SK-MEL-5 (cell line): ENCODE measurements at places on chromosomes 5 and 9.

- no peak for DNase-seq
Observed at GRCh38 chr9:89247431-89248353, 63.3 kb upstream of the CKS2 start.

GRCh38 chr5:149387081-149387631, 8.1 kb upstream of the IL17B start:
- no peak for DNase-seq

GRCh38 chr5:64939772-64940510, 171.2 kb downstream of the CWC27 start:
- no peak for DNase-seq

- peak; percentile 89 for DNase-seq
Observed at GRCh38 chr5:147628058-147628895, 118.4 kb upstream of the DPYSL3 start.

- DNase-seq: no peak
Observed at GRCh38 chr9:76827296-76828080, 63.2 kb downstream of the PCA3 start.

- no peak for DNase-seq
Observed at GRCh38 chr5:78649861-78650496, 1.4 kb upstream of the LHFPL2 start.

- peak; percentile 94 for DNase-seq
Observed at GRCh38 chr9:35114113-35114839, 1.4 kb downstream of the ATOSB start.

DNA sequence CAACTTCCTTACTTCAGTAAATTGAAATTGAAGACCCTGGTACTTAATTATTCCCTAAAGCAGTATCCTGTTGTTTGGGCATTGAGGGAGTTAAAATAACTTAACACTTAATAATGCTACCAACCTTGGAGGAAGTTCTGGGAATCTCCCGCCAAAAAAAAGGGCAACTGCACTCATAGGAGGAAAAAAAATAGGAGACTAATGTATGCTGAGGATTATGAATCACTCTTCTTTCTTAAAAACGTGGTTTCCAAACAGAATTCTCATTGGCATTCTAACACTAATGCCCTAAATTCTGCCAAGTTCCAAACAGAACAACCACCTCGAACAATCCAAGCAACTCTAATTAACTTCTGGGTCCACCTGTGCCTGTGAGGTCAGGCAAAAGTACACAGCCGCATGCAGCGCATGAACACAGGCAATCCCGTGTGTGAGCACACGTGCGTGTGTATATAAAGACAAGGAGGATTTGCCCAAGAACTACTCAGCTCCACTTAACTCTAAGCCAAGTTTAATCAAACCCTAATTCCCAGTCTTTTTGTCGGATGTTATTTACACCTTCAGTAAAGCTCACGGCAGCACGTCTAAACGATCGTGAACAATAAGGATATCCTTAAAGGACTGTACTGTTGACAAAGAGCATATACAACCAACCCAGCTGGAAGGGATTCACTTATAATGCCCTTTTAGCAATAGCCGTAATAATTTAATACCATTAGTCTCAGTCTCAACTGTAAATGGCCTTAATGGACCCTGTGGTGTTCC, 78.4 kb downstream of the EBF1 start:
- no peak for DNase-seq

DNA sequence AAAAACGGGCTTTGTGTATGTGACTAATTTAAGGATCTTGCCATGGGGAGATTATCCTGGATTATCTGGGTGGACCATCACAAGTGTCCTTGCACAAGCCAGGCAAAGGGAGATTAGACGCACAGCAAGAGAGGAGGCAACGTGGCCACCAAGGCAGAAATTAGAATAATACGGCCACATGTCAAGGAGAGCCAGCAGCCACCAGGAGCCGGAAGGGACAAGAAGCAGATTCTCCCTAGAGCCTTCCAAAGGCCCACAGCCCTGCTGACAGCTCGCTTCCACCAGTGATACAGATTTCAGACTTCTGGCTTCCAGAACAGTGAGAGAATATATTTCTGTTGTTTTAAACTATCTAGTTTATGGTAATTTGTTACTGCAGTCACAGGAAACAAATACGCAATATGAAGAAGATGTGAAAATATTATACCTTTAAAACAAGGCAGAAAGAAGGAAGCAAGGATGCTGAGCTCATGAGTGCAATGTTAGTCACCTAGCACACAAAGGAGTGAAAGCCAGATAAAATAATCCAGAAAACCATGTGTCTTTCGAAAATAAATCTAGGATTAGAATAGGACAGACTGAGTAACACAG, 28.7 kb upstream of the F2RL1 start:
- DNase-seq: no peak

GRCh38 chr5:148786456-148786855, 40.0 kb upstream of the ADRB2 start:
- DNase-seq: no peak

GRCh38 chr9:97293818-97294217, 13.6 kb upstream of the CCDC180 start:
- no peak for DNase-seq

- no peak for DNase-seq
Observed at GRCh38 chr9:93051680-93052089, 6.8 kb upstream of the SUSD3 start.

GRCh38 chr5:103186152-103186551, 66.1 kb downstream of the PPIP5K2 start:
- no peak for DNase-seq

DNA sequence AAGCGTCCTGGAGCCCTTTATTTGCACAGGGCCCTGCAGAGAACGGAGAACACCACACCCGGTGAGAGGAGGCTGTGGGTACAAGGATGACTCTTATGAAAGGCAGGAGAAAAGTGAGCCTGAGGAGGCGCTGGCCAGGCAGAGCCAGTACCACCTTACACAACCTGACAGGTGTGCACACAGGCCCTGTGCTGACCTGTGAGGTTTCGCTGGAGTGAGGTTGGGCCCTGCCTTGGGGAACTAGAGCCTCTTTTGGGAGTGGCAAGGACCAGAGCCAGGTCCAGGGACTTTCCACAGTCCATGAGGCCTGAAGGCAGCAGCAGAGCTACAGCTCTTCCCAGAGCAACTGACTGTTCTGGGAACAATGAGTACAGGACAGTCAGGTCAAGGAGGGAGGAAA, 3.1 kb downstream of the SRD5A1 start:
- no peak for DNase-seq

DNA sequence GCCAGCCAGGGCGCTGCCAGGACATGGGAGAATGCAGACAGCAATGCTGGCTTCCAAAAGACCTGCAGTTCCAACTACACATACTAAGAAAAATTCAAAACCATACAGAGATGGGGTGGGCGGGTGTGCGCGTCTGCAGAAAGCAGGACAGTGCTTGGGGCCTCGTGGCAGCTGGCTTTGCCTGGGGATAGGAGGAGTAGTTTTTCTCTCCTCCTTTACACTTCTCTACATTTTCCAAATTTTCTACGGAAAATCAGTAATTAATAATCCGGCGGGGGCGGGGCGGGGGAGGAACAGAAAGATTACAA, 43.6 kb upstream of the SARDH start:
- no peak for DNase-seq

DNA sequence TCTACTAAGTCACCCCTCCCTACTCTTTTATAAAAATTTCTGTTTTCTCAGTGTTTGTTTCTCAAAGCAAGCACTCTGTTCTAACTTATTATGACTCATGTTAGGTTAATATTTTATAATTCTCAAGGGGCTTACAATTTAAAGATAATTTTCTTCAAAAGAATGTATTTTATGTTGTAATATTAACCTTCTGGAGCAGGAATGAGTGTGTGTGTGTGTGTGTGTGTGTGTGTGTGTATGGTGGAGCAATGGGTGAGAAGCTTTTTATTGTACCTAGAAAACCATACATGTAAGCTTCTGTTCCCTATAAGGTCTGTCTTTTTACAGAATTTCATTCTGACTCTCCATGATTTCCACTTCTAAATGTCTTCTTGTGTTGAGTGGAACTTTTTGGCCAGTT, 63.0 kb downstream of the PBX3 start:
- DNase-seq: no peak

DNA sequence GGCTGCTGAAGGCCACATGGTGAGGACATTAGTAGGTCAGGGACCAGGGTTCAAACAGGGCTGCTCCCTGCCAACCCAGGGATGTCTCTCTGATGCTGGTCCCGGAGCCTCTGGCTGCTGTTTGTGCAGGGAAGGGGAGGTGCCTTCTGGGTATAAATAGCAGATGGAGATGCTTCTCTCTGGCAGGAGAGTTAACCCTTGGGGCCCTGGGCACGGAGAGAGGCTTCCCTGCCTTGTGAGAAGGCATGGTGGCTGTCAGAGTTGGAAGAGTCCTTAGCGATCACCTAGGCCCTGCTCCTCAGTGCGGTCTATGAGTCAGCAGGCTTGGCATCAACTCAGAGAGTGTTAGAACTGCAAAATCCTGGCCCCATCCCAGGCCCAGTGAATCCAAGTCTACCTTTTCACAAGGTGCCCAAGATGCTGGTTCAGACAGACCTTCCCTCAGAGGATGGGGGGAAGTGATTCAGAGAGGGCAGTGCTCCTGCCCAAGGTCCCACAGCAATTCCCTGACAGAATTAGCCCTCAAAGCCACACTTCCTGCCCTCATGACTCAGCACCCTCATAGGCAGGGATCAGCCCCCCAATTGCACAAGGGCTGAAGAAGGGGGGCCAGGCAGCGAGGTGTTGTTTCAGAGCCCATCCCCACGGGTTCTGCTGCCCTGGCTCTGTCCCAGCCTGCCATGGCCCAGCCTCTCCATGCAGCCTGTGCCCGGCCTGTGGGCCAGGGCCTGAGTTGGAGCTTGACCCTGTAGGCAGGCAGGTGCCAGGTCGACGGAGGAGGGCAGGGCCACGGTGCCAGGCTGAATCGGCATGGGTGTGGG, 25.6 kb downstream of the CAMK2A start:
- DNase-seq: no peak

DNA sequence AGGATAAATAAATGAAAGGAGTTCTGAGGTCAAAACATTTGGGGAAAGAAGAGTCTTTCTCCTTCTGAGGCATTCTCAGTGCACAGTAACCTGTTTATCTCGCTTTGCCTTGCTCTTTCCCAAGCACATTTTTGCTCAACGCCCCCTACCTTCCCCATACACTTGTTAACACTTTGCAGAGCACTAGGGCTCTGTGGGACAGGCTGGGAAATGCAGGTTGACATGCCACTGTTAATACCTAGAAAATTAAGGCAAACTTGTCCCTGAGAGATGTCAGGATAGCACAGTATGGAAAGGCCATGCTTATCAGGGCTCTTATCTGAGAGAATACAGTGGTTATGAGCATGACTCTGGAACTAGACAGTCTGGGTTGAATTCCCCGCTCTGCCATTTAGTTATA, 152.0 kb downstream of the DOCK8 start:
- DNase-seq: no peak

DNA sequence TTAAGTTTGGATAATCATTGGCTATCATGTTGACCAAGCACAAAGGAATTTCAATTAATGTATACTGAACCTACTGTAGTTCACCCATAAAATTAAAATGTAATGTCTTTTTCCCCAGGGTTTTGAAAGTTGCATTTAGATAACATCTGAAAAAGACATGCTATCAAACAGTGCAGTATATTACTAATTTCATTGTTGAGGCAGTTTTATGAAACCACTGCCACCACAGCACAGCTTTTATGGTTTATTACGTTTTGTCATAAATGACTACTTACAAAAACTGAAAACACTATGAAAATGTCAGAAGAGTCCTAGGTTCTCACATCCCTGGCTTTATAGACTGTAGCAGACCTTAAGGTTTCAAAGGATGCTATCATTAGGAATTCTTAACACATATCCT, 32.0 kb upstream of the HAPLN1 start:
- DNase-seq: no peak

- DNase-seq: no peak
Observed at GRCh38 chr5:516338-516925, 7.8 kb downstream of the SLC9A3 start.

- DNase-seq: no peak
Observed at GRCh38 chr9:93262537-93263310, 78.8 kb downstream of the WNK2 start.

GRCh38 chr9:124520206-124520596, 13.0 kb upstream of the NR5A1 start:
- DNase-seq: peak; percentile 82

- peak; percentile 37 for DNase-seq
Observed at GRCh38 chr9:114205171-114206015, 50.1 kb downstream of the COL27A1 start.

- DNase-seq: peak; percentile 96
Observed at GRCh38 chr5:95760273-95761191, 29.4 kb downstream of the RHOBTB3 start.

DNA sequence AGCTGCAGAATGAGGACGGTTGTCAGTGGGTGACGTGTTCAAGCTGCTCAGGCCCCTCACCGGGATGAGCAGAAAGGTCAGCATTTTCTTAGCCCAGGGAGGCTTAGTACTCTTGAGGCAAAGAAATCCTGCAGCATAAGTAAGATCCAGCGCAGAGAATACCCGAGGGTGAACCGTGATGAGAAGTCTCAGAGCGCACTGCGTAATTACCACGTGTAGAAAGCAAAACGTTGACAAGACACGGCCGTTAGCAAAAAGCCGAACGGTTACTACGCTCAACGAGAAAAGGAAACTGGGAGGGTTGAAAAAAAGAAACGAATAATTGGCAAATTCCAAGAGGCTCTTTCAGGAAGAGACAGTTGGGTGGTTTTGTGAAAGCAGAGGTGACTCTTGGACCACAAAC, 104.0 kb downstream of the COL23A1 start:
- no peak for DNase-seq

DNA sequence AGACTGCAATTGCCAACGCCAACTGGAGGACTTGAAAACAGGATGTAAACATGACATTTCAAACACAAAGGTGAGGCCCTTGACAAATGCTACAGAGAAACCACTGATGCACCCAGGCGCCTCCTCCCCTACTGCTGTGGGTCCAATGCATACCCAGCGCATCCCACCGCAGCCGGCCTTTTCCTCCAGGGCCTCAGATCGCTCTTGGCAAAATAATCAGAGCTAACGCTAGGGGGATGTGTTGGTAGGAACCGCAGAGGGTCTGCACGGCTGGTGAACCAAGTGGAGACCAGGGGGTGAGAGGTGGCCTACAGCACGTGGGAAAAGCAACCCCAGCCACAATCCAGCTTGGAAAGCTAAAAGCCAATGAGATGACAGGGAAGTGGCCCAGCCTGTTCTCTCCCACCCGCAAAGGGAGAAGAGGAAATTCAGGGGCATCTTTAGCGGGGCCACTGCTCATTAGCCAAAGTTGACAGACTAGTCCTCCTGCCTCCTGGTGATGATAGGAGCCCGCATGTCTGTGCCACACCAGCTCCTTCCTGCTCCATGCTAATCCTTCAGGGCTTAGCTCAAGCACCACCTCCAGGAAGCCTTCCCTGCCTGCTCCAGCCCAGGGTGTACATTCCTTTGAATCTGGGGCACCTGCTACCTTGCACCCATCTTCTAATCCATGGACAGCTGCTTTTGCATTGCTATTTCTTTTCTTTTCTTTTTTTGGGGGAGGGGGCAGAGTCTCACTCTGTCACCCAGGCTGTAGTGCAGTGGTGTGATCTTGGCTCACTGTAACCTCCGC, 5.9 kb downstream of the FAM163B start:
- no peak for DNase-seq

GRCh38 chr5:98942847-98943246, 14.0 kb upstream of the CHD1 start:
- no peak for DNase-seq
